ENCODE measurements at places on chromosomes 2 and 18.

GRCh38 chr18:21747764-21748693 lies 7.4 kb downstream of the MIB1 start:
- DNase-seq, result no peak

DNA sequence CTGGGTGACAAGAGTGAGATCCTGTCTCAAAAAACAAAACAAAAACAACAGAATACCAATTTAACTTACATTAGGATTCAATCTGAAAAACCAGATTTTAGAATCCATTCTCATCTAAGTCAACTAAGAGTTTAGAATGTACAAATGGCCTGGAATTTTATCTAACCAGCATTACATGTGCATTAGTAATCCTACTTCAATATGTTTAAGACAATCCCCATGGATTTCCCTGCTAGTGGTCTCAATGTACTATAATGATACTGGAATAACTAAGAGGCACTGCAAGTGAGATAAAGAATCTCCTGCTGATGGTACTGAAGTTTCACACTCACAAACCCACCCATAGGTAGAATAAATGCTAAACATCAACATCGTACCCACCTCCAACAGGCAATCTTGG lies 53.9 kb upstream of the DNER start:
- no peak for DNase-seq

DNA sequence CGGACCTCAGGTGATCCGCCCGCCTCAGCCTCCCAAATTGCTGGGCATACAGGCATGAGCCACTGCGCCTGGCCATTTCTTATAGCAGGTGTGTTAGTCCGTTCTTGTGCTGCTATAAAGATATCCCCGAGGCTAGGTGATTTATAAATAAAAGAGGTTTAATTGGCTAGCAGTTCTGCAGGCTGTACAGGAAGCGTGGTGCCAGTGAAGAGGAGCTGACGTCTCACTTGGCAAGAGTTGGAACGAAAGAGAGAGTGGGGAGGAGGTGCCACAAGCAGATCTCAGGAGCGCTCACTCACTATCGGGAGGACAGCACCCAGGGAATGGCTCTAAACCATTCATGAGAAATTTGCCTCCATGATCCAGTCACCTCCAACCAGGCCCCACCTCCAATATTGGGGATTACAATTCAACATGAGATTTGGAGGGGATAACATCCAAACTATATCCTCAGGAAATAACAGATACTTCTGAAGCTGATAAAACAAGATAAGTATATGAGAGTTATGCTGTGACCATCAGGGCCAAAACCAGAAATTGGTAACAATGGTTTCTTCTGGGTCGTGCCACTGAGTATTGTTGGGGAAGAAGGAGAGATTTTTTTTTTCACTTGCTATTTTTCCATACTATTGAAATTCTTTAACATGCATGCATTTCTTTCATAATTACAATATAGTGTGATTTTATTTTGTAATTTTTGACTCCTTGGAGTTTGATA lies 7.4 kb upstream of the RMC1 start:
- DNase-seq, result no peak

- DNase-seq, result no peak
These were observed 72.5 kb upstream of the KCNE4 start for GRCh38 chr2:222979484-222979883.

DNA sequence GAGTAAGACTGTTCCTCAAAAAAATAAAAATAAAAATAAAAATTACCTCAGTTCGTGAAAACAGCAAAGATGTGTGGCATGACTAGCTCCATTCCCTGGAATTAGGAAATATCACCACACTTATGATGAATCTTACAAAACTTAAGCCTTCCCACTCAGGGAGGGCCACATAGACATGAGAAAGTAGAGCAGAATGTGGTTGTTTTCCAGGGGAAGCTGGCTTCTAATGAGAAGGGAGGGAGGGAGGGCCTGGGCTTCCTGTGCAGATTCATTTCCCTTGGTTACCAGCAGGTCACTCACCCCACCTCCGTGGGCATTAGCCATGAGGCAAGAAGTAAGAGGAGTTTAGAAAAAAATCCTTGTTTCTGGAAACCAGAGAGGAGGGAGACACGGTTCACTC lies 95.9 kb upstream of the RMDN2 start:
- no peak for DNase-seq

DNA sequence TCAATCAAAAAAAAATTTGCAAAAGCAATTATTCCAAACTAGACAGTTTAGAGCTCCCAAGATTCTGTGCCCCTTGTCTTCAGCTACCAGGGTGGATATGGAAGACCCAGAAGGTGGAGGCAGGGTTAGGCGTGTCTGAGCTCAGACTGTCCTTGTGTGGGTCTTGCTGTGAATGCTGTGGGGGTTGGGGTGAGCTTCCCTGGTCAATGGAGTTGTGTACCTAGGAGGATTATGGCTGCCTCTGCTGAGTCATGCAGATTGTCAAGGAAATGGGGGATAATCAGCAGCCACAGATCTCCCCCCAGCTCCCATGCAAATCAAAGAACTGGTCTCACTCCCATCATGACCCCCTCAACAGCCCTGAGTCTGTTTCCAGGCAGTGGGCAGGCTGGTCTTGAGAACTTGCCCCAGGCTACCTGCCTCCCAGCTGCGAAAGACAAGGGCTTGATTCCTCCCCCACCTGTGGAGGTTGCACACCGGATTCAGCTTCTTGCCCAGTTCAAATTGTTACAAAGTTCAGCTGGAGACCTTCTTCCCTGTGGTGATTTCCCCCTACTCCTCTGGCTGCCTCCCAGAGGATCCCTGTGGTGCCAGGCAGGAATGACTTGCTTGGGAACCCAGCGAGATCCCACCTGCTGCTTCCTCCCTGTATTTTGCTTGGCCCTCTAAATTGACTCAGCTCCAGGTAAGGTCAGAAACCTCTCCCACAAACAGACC lies 77.0 kb downstream of the RAD51AP2 start:
- no peak for DNase-seq

DNA sequence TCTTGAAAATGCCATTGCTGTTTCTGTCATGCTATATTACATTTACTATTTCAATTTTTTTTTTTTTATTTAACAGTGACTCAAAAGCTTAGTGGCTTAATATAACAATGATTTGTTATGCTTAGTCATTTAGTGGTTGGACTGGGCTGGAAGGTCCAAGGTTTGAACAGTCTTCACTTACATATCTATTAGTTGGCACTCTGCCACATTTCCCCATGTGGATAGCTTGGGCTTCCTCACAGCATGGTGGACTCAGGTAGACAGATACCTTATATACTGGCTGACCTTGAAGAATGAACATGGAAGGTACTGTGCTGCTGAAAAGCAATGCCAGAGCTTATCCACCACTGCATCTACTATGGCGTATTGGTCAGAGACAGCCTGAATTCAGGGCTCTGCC lies 909.5 kb upstream of the SOX11 start:
- DNase-seq, result no peak

- DNase-seq, result no peak
These were observed 46.6 kb upstream of the HPCAL1 start for GRCh38 chr2:10256031-10256514.

DNA sequence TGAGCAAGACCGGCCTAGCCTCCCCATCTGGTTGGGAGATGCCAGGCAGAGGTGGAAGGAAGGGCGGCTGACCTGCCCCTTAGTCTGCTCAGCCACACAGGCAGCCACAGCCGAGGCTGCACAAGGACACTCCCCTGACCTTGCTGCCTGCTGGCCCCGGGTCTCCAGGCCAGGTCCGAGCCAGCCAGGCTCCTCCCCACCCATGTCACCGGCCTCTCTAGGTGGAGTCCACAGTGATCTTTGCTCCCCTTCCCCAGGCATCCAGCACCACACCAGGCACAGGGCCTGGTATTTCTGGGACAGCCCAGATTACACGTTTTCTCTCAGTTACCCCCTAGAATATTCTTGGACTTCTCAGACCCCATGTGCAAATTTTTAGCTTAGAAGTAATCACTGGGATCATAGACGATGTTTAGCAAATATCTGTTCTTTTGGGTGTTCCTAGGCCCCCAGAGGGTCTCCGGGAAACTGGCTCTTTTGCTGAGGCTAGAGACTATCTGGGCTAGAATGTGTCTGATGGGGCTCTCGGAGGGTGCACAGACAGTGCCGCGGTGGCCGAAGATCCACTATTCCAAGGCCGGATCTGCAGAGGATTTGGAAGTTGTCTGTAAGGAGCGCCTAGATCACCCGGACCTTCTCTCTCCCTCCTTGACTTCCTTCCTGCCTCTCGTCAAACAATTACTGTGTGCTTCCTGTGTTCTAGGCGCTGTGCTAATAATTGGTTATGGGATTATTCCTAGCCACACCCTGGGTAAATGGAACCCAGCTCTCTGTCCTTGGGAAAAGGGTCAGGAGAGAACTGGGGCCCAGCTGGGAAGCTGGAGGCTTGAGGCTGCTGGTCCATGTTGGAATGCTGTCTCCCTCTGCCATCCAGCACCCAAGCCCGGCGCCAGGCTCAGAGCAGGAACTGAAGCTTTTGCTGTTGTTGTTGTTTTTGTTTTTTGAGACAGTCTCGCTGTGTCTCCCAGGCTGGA lies 46.9 kb downstream of the ODC1 start:
- no peak for DNase-seq

DNA sequence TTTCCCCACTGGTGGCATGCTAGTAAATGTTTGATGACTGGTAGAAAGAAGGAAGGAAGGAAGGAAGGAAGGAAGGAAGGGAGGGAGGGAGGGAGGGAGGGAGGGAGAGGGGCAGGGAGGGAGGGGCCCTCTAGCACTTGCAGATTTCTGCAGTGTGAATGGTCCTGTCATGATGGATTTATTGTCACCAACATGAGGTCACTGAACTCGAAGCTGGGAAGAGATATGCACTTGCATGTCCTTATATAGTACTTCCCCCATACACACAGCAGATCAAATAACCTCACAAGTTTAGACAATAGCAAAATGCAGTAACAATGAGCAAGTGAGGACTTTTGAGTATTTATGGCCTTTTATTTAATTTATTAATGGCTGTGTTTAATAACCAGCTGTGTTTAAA lies 44.5 kb upstream of the CXCR4 start:
- DNase-seq, result no peak

DNA sequence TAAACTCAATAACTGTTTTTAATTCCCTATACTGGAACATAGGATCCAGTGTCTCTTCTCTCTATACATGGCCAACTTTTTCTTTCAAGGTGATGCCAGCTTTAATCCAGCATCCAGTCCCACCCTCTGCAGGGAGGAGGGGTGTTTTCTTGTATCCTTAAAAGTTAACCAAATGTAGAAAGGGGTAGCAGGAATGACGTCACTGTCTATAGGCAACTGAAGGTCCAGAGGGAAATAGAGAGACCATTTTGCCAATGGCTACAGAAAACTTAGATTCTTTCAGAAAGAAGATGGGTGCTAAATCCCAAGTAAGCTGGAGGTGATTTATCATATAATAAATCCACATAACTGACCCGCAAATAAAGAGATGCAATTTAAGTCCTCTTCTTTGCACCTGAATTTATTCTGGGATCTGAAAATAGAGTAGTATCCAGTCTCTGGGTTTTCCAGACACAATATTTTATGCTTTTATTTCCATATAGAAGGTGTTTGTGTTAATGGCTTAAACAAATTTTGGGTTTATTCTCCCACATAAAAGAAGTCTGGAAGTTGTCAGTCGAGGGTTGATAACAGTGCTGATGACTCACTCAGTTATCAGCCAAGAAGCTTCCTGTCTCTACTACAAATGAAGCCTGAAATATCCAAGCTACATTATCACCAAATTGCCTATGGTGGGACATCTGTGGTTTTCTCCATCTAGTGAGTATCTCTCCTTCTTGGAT lies 5.7 kb upstream of the DNER start:
- no peak for DNase-seq

- no peak for DNase-seq
These were observed 113.4 kb upstream of the GLI2 start for GRCh38 chr2:120622159-120622869.

GRCh38 chr18:2572892-2573291 lies 1.5 kb downstream of the NDC80 start:
- DNase-seq, result no peak

DNA sequence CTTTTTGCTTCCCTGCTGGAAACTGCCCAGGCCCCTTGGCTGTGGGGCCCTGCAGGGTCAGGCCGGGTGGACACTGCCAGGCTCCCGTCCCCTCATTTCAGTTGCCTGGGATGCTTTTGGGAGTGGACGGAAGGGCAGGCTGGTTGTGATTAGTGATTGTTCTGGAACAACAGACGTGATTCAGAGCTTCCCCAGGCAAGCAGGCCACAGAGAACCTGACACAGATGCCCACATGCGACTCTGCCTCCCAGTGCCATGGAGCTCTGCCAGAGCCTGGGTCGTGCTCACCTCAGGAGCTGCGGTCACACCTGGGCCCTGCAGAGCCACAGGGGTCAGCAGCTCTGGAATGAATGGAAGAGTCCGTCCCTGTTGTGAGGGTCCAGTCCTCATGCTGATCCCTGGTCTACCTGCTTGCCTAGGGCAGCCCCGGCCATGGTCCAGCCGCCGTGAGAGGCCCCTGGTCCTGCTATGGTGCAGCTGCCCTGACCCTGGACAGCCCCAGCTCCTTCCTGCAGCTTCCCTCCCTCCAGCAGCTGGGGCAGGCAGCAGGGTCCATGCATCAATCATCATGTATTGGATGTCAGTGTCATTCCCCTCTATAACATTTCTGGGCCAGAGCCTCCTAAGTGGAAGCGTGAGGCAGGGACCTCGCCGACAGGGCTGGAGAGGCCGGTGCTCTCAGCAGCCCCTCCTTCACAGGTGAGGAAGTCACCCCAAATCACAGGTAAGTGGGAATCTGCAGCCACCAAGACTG lies 518.6 kb upstream of the MYT1L start:
- no peak for DNase-seq

All from stimulated activated CD4-positive, alpha-beta T cell treated with anti-CD3 and anti-CD28 coated beads, TNF-alpha, amount 100 ng/mL, for 24 hours (primary cell).